ENCODE measurements at places on chromosomes 11 and 22.

DNA sequence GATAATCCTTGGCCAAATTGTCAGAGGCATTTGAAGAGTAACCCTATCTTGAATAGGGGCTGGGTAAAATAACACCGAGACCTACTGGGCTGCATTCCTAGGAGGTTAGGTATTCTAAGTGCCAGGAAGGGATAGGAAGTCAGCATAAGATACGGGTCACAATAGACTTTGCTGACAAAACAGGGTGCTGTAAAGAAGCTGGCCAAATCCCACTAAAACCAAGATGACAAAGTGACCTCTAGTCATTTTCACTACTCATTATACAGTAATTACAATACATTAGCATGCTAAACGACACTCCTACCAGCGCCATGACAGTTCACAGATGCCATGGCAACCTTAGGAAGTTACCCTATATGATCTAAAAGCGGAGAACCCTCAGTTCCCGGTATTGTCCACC is 964 bp upstream of the REXO2 start:
- no peak for DNase-seq

- no peak for DNase-seq
Measured at GRCh38 chr22:39900306-39901227, at the start of gene GRAP2. Gene GRAP2 (plus strand): TSS chr22:39901084. CDS start chr22:39947107, 46,023 bp downstream.

DNA sequence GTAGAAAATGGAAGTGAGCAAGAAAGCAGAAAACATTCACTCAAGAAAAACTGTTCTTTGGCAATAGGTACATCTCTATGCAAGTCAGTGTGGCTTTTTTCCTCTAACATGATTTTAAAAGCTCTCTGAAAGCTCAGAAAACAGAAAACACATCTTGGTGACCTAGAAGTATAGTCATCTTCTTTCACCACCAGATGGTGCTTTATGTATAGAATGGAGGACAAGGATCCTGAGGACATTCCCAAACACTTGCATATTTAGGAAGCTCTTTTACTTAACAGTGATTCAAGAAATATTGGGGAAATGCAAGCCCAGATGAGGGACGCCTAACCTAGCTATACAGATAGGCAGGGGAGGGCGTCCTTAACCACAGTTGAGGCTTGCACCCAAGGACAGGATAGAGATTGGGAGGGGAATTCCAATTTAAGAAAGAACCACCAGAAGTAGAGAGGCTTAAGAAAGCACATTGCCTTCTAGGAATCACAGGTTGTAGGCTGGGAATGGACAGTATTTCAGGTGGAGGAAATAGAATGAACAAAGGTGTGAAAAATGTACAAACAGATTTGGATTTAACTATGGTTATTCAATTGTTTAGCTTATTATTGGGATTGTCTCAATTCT is 13.8 kb upstream of the CCDC81 start:
- peak; percentile 34 for DNase-seq

- no peak for DNase-seq
Measured at GRCh38 chr22:49218142-49218541, 609.5 kb downstream of the BRD1 start.

- no peak for DNase-seq
Measured at GRCh38 chr22:47374273-47374771, 611.9 kb downstream of the TBC1D22A start.

DNA sequence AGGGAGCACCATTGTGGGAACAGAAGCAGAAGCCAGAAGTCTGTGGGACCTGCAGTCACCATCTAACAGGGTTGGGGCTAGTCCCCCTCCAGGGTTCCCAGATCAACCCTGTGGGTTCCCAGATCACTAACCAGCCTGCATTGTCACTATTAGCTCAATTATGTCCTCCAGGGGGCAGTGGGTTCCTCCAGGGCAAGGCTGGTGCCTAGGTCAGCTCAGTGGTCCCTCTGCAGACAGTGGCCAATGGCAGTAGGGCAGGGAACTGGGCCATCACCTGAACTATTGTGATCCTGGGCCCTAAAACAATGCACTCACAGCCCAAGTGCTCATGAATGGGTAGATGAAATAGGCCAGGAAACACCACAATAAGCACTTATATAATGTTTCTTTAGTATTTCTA is 18.8 kb upstream of the PRSS23 start:
- no peak for DNase-seq

DNA sequence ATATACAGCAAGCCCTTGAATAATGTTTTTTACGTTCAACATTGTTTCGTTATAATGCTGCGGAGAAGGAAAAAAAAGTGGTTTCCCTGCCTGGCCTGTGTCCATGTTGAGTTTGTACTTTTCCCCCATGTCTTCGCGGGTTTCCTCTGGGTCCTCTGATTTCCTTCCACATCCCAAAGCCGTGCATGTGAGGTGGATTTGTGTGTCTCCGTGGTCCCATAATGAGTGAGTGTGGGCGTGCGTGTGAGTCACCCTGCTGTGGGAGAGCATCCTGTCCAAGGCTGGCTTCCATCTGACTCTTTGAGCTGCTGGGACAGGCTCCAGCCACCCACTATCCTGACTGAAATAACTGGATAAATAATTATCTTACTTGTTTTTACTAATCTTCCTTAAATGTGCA is 29.6 kb upstream of the SNX19 start:
- DNase-seq, result no peak

DNA sequence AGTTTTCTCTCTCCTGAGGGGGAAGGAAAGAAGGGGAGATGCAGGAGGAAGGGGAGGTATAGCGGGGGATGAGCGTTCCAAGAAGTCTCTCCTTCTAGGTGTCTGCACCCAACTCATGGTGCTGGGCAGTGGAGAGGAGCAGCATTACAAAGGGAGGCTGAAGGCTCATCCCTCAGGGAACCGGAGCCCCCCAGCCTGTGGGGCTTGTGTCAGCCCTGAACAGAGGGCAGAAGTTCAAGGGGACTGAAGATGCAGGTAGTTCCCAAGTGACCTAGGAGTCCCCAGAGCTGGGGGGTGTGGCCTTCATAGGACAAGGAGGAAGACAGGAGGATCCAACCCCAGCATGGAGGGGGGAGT is 1.8 kb downstream of the C11orf68 start:
- no peak for DNase-seq

DNA sequence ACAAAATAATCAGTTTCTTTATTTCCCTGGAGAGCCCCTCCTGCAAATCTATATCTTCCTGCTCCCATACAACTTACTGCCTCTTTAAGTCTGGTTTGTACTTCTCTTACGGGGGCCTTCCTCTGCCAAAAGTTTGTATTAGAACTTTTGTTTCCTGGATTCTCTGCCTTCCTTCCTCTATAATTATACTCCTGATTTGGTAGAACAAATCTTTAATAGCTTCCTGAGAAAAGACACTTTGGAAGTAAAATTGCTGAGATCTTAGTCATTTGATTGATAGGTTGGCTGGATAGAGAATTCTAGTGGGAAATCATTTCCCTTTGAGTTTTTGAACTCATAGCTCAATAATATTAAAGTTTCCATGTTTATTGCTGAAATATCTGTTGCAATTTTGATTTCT is 499.2 kb downstream of the RAB38 start:
- DNase-seq, result no peak

GRCh38 chr11:84626256-84626655 is 1000.9 kb downstream of the DLG2 start:
- DNase-seq, result no peak

DNA sequence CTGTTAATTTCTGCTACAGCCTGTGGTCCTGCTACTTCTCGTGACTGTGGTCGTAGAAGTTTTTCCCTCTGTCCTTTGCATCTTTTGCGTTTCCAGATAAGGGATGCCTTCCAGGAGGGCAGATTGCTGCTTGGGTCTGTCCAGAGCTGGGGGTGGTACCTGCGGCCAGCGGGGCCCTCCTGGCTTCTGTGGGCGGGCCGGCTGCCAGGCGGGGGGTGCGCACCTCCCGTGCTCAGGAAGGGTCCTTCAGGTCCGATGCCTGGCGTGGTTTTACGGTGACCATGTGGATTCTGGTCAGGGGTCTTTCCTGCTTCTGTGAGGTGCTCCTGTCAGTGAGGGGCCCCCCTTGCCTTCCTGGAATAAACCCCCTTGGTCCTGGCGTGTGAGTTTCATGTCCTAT is 84.8 kb downstream of the KCNQ1 start:
- no peak for DNase-seq

DNA sequence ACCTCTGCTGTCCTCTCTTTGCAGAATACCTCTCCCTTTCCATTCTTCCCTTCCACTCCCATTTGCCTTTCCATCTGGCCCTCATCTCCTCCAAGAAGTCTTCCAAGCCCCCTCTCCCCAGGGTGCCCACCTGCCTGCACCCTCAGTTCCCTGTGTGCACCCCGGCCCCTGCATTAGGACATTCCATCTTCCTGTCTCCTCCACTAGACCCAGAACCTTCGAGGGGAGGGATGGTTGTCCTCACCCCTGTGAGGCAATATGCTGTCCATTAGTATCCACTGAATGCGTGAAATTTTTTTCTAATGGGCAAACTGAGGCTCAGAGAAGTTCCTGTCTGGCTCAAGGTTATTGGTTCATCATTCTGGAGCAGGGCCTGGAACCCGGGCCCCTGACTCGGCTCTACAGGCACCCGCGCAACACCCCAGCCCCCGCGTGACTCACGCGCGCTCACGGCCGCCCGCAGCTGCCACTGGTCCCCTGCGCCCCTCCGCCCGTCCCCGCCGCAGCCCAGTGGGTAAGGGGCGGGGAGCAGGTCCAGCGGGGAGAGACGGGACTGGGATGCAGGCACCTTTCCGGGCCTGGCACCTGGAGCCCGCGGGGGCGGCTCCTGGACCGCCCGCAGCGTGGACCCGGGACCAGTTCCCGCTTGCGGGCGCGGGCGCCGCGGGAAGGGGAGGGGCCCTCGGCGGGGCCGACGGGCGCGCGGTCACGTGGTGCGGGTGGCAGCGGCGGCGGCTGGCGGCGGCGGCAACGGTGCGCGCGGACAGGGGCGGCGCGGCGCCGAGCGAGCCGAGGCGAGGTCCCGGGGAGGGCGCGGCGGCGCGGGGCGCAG is 7.0 kb downstream of the SEPTIN3 start:
- peak; percentile 53 for DNase-seq

GRCh38 chr11:18010121-18010670 is 2.7 kb downstream of the SERGEF start:
- no peak for DNase-seq

DNA sequence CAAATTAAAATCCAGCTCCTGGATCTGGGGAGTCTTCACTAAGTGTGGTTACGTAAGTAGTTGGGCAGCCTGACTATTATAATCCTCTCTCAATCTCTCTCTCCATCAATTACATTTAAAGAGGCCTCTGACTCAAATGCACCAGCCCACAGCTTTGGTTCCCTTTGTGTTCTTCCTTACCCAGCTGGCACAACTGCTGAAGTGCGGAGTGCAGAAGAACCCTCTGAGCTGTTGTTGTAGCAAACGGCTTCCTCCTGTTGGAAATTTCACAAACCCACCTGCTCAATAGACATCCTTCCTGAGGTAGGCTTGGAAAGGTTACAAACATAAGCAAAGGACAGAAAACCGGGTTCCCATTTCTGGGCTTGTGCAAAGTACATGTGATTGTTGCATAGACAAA is 17.0 kb upstream of the SORL1 start:
- no peak for DNase-seq

DNA sequence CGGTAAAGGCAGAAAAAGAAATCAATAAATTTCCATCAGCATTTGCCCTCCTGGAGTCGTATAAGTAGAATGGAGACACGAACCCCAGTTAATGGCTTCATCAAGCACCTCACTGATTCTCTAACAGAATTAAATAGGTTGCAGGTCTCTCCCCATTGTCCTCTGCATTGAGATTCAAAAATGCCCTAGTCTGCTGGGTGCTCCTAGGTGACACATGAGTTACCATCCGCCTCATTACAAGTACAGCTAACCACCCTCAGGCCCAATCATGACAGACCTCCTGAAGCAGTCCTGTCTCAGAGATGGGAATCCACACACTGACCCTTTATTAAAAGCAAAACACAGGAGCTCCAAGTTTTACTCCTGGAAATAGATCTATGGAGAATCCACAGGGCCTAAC is 31.4 kb downstream of the HSPA8 start:
- no peak for DNase-seq

DNA sequence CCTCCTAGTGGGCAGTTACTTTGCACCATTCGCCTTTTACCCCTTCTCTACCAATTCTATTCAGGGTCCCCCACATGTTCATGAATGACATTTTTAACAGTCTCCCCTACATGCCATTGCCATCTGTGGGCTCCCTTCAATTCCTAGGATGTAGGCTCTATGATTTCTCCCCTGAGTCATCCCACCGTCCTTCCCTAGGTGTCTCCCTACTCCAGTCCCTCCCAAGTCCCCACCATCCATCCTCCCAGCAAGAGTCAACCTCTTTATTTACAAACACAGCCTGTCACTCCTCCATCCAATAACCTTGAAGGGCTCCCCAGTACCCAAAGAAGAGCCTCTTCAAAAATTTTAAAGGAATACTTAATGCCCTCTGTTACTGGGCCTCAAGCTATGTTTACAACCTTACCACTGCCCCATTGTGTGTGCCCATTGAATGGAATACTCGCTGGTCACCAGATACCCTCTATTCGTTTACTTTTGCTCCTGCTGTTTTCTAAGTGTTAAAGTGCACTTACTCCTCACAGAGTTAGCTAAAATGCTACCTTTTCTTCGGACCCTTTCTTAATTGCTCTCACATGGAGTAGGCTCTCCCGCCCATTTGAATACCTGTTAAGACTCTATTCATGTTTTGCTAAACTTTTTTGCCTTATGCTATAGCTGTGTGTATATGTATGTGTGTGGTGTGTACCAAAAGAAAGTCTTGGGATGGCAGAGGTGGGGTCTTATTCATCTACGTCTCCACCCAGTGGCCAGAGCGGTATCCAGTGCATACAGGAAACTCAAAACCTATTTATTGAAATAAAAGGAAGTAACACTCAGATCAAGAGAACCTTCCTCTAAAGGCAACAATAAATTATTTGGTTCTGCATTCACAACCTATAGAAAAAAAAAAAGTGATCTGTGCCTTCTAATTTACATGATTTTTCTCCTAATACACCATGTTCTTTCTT is 235.8 kb upstream of the CCDC90B start:
- DNase-seq, result peak; percentile 4

DNA sequence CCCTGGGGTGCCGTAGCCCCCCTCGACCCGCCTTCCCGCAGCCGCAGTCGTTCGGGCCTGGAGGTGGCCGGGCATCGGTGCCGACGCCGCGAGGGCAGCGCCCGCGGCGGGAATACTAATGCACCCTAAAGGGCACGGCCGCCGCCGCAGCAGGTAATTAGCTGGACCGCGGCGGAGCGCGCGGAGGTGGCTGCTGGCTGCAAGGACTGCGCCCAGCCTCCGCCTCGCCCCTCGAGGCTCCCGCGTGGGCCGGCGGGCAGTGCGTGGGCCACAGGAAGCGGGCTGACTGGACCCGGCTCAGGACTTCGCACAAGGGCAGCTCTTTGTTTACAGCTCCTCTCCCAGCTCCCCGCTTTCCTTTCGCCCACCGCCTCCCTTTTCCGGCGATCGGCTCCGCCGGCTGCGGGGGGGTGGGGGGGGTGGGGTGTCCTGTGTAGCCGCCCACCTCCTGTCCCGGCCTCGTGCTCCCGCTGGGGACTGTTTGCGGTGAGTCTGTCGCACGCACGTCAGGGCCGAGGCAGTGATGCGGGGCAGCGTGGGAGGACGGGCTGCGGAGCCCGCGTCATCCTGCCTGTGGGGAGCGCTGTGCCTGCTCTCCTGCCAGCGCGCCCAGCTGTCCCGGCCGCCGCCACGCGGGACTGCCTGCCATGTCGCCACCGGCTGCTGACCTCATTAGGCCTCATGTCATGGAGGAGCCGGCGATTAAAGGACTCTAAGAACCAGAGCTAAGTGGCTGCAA is 53.2 kb downstream of the GRIK4 start:
- peak; percentile 35 for DNase-seq

- DNase-seq, result no peak
Measured at GRCh38 chr11:107609400-107610218, 18.7 kb downstream of the ELMOD1 start.
